ENCODE measurements at places on chromosomes 11 and 22.

DNA sequence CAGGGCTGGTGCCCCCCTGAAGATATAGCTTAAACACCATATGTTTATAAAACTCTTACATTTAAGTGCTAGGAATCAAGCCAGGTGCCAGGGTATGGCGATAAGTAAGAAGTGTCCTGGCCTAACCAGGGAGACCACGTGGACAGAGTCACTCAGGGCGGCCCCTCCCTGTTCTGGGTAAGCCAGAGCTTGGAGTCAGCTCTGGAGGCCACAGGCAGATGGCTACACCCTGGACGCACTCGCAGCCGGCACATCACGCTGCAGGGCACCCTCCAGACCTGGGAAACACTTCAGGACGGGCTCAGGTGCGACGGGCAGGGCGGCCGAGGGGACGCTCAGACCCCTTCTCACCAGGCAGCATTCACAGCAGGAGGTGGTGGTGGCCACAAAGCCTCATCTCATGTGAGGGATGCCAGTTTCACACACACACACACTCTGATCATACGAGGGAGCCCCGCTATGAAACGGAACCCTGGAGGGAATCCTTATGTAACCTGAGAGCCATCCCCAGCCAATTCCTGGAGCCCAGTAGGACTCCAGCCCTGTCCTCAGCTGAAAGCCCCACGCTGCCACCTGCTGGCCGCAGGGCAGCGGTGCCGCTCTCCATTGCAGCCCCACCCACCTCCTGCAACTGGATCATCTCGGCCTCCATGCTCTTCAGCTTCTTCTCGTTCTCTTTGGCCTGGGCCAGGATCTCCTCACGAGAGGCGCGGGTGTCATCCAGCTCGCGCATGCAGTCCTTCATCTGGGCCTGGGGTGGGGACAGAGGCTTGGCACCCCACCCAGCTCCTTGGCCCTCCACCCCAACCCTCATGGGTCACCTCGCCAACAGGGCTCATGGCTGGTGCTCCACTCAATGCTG lies 33.4 kb downstream of the APOL1 start:
- peak; percentile 46 for DNase-seq

DNA sequence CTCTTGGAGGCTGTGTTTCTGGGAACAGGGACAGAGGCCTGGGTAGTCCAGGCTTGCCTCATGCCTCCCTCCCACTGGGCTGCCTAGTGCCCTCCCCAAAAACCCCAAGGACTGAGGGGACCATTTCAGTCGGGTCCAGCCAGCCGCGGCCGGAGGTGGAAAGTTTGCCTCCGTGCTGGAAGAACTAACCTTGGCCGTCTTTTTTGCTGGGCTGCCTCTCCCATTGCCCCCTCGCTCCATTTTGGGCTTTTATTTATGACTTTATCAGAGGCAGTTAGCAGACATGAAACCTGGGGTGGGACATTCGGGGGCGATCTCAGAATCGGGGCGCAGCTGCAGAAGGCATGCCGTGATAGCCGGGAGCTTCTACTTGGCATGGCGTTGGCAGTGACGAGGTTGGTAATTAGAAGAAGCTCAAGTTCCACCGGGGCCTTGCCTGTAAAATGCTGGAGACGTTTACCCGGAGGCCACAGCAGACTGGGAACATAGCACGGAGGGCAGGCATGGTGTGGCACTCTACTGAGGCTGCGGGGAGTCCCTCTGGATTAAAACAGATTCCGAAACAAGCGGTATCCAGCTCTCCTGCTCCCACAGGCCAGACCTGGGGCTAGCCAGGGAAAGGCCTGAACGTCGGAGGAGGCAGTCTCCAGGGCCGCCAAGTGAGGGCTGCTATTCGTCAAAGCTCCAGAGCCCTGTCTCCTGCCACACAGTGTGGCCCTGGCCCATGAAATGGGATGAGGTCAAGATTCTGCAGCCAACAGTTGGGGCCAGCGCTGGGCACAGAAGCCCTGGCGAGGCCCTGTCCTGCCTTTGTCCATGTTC lies 76.4 kb upstream of the PPARA start:
- no peak for DNase-seq

DNA sequence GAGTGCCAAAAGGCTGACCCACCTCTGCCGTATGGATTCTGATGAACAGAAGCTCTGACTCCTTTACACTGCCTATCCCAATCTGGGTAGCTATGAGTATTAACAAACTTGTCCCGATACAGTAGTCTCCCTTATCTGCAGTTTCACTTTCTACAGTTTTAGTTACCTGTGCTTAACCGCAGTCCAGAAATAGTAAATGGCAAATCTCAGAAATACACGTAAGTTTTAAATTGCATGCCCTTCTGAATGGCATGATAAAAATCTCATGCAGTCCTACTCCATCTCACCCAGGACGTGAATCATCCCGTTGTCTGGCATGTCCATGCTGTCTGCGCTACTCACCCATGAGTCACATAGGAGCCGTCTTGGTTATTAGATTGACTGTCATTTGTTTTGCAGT lies 68.8 kb downstream of the SNX19 start:
- DNase-seq, result peak; percentile 51

GRCh38 chr22:43152003-43152356 lies 621 bp downstream of the TSPO start:
- no peak for DNase-seq

GRCh38 chr11:103368145-103368544 lies 258.9 kb downstream of the DYNC2H1 start:
- DNase-seq, result no peak

DNA sequence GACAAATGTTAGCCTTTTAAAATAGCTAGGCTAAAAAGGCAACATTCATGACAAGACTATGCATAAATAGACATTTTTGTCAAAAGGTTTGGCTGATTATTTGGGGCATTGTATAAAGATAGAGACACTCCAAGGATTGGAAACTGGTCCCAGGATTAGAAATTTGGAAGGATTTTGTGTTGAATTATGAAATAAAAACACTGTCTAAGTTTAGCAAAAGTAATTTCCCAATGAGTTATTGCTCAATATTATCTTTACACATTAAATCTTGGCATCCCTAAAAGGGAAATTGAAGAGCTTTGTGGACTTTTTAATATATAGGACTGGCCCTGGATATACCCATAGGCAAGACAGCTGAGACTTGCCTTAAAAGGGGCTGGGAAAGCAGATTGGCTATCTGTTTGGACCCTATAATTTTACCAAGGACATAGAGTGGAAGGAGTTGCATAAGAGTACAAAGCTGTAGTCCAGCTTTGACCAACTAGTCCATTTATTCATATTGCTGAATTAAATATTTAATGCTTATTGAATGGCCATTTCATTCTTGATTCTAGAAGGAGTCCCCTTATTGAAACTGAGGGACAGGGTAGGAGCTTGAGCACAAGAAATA lies 382.7 kb downstream of the METTL15 start:
- DNase-seq, result no peak

DNA sequence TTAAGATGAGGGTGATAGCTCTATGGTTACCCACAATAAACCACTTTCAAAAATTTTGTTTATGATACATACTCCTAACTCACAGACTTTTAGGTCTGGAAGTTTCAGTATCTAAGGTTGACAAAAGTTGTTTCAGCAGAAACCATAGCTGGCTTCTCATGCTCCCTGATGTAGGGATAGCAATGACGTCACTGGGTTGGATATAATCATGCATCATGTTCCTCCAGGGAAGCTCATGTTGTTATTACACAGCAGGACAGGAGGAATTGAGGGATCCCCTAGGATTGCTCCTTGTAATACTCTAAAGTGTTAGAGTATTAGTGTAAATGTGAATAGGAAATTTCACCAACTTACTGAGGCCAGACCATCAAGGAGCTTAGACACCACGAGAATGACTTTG lies 23.6 kb downstream of the APOL3 start:
- peak; percentile 29 for DNase-seq

GRCh38 chr22:26404851-26405421 lies 24.1 kb upstream of the ASPHD2 start:
- no peak for DNase-seq

GRCh38 chr11:134760957-134761356 lies 348.9 kb upstream of the B3GAT1 start:
- DNase-seq, result no peak

- DNase-seq, result no peak
These were observed 50.1 kb downstream of the DDX6 start for GRCh38 chr11:118740892-118741291.

DNA sequence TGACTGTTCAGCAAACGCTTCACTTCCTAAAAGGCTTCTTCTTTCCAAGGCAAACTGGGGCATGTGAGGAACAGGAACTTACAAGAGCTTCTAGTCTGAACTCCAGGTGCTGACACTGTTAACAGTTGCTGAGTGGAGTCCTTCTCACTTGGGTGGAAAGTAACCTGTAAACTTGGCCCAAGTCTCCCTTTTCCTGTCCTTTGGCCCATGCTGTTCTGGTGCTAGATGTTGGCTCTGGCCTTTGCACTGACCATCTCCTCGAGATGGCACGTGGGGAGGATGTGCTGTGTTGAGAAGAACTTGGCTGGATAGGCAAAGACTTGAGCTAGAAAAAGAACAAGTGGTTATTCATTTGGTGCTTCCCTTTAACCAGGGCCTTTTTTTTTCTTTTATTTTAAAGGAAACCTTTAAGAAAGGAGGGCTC lies 53.6 kb downstream of the PTPRJ start:
- no peak for DNase-seq

GRCh38 chr11:27229511-27230191 lies 133.4 kb downstream of the CCDC34 start:
- DNase-seq, result no peak

DNA sequence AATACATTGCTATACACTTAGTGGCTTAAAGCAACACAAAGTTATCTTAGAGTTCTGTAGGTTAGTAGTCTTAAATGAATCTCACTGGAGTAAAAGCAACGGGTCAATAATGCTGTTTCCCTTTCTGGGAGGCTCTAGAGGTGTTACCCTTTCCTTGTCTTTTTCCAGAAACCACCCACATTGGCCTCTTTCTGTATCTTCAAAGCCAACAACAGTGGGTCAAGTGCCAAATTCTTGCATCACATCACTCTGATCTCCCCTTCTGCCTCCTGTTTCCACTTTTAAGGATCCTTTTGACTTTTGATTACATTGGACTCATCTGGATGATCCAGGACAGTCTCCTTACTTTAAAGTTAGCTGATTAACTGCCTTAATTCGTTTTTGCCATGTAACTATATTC lies 93.6 kb downstream of the DDX10 start:
- no peak for DNase-seq

GRCh38 chr11:11427140-11427539 lies 74.1 kb upstream of the CSNK2A3 start:
- no peak for DNase-seq

DNA sequence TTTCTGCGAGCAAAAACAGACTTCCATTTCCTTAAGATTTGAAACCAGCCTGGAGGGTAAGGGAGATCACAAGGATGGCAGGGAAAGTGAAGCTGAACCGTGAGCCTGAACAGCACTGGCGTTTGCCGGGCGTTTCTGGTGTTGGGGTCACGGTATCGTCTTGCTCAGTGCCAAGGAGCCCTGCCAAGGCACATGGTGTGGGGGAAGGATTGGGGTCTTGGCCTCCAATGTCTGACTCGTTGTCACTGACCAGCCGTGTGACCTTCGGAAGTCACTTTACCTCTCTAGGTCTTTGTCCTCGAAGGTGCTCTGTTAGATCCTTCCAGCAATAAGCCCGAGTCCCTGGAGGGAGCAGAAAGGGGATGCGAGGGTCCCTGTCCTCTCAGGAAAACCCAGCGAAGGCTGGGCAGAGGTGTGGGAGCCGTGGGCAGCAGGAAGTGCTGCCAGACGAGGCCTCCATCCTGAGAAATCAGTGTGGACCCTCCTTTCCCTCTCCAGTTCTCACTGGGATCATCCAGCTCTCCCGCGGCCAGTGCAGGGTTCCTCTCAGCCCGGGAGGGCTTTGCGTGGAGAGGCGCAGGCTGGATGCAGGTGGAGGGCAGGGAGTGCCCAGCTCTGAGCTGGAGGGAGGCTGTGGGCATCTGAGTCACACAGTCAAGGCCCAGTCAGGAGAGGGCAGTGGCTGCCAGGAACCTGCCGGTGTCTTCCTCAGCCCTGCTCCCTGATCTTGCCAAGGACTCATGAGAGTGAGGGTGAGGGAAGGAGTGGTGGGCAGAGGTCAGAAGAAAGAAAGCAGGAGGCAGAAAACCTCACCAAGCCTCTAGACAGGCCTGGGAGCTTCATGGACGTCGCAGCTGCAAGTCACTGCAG lies 18.9 kb downstream of the TOM1 start:
- no peak for DNase-seq

DNA sequence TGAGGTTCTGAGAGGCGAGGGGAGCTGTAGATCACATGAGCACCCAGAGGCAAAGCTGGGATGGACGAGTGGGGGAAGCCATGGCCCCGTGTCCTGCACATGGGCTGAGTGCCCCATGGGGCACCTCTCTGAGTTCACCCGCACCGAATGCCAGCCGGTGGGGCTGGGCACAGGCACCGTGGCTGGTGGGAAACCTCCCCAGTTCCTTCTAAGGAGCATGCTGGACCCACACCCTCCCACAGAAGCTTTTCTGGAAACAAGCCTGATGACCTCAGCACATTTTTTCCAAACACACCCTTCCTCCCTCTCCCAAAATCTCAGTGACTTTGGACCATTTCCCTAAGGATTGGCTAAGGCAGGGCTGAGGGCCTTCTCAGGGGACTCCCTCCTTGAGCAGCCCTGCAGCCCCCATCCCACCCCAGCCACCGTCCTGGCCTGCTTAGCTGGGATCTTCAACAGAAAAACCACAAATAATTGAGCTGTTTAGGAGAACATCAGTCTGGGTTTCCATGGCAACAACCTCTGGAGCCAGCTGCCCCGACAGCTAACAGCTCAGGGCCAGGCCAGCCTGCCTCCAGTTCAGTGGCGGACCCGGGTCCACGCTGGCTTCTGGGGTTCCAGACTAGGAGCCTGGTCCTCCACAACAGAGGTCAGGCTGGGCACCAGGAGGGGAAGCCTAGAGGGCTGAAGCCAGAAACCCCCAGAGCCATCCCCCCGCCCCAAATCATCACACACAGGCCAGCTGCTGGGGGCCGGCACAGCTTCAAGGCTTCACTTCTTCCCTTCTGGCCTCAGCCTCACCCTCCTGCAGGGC lies 18.1 kb upstream of the LINC01488 start:
- DNase-seq, result no peak

DNA sequence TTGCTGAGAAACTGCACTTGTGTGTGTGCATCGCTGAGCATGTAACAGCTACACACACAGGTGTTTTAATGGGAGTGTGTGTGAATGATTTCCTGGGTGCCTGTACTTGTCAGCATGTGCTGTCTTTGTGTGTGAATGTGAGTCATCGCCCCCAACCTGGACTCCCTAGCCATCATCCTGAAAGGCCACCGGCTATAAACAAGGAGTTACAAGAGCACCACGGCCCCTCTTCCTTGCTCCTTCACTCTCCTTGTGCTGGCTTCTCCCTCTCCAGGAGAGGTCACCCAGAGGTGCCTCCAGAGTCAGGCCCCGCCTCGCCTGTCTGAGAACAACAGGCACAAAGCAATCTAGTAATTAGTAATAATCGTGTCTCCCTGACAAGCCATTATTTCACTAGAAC lies 419.2 kb downstream of the BUD13 start:
- no peak for DNase-seq
